Hematopoietic multipotent progenitor cell treated with erythropoietin and hydrocortisone succinate and interleukin-3 and kit ligand, for 8 days (in vitro differentiated cells): ENCODE measurements at places on chromosomes 12 and 14.

DNA sequence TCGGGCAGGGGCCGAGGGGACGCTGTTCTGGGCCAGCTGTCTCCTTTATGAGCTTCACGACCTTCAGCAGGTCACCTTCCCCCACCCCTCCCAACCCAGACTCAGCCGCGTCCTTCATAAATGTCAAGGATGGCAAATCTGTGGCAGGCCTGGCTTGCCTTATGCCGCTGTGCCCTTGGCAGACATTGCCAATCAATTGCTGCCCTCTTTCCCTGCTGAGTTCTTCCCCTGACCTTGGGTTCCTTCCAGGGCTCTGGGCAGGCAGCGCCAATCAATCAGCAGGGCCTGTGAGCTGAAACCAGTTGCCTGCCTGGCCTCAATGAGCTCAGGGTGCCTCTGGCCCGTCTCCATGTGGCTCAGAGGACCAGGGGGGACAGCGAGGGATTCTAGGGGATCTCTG is 7.7 kb downstream of the FAM222A start:
- no peak for DNase-seq

DNA sequence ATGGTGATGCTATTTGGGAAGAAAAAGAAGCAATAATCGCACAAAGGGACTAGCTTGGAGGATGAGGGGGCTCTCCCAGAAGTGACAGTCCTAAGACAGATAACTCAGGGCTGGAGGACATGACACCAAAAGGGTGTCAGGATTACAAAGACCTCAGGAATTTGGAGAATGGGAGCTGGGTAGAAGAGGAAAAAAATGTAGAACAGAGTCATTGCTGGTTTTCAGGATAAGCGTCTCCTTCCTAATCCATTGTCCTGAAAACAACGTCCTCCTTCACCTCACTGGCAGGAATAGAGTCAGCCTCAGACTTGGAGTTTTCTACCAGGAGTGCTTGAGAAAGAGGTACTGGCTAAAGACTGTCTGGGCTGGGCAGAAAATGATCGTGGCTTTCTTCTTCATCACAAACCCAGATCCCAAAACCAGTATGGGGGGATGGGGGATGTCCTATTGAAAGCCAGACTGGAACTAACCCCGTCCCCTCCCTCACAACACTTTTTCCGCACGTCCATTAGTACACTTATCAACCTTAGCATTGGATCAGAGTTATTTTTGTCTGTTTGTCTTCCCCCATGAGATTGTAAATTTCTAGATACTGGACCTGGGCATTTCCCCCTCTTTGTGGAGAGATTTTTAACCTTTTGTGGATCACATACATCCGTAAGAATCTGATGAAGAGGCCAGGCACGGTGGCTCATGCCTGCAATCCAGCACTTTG is 14.3 kb downstream of the B4GALNT3 start:
- no peak for DNase-seq

DNA sequence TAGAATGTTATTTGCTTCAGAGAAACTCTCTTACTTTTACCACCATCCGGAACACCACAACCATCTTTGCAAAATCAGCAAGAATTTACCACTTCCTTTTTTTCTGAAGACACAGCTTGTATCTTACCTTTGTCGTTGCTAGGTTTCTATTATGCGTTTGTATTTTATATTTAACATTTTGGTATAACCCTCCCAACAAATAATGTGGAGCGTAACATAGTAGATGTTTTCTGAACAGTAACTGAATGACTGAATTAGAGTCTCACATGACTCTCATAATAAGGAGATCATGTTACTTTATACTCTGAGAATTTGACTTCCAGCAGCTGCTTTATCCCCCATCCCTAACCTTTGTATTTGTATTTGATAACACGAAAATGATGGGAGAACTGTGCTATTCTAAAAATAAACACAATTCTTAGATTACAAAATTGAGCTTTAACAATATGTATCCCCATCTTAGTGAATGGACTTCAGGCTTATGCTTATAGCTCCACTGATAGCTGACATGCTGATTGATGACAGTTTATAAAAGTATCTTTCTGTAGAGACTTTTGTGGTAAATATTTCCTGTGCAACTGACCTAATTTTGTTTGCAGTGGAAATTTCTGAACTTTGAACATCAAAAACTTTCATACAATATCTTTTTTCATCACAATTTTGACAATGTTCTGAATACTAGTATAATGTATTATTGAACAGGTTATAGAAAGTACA is 7.9 kb upstream of the KLRB1 start:
- DNase-seq, result peak; percentile 15

DNA sequence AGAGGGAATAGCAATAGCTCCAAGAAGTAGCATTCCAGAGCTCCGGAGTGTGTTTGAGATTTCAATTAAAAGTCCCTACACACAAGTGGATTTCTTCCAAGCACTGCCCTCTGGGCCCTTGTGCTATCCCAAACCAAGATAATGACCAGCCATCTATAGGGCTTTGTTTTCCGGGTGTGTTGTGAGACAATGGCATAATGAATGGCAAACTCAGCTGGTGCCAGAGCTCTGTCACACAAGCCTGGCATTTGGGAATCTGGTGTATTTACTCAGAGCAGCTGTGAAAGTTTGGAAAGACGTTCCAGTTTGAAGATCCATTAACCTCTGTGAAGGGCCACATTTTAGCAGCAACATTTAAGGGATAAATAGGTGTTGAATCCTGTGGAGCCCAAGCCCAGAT is 61.2 kb upstream of the TMTC2 start:
- no peak for DNase-seq

DNA sequence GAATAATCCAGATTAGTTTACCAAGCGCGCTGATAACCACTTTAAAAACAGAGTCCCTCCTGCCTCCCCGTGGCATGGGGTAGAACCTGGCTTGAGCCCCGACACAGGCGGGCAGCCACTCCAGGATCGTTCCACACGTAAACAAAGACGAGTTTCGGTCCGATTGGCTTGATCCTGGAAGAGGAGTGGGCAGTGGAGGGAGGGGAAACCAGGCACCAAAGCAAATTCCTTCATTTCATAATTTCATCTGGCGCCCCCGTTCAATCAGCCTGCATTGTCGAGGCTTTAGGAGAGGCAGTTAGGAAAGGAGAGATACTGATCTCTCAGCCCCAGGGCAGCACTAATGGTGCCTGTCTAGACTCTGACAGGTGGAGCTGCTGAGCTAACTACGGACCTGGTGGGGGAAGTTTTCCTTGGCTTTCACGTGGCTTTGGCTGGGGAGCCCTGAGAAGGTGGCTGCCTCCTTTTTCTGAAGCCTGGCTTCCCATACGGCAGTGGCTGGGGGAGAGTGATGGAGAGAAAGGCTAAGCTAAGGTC is 751 bp upstream of the GPRC5A start:
- peak; percentile 29 for DNase-seq

- DNase-seq, result no peak
Measured at GRCh38 chr14:52142504-52142903, 73.6 kb upstream of the NID2 start.
